Activated naive CD8-positive, alpha-beta T cell treated with anti-CD3 and anti-CD28 coated beads, Interleukin-2, amount 50 U/mL, for 24 hours (primary cell): ENCODE measurements at places on chromosomes 16 and 17.

- no peak for DNase-seq
Measured at GRCh38 chr16:81610144-81610842, 165.7 kb downstream of the CMIP start.

GRCh38 chr16:27773344-27773743 lies 223.4 kb downstream of the KATNIP start:
- no peak for DNase-seq

GRCh38 chr16:12348733-12349704 lies 372.5 kb downstream of the SNX29 start:
- no peak for DNase-seq

GRCh38 chr16:2915196-2915929 lies 3.6 kb downstream of the FLYWCH1 start:
- DNase-seq, result no peak

DNA sequence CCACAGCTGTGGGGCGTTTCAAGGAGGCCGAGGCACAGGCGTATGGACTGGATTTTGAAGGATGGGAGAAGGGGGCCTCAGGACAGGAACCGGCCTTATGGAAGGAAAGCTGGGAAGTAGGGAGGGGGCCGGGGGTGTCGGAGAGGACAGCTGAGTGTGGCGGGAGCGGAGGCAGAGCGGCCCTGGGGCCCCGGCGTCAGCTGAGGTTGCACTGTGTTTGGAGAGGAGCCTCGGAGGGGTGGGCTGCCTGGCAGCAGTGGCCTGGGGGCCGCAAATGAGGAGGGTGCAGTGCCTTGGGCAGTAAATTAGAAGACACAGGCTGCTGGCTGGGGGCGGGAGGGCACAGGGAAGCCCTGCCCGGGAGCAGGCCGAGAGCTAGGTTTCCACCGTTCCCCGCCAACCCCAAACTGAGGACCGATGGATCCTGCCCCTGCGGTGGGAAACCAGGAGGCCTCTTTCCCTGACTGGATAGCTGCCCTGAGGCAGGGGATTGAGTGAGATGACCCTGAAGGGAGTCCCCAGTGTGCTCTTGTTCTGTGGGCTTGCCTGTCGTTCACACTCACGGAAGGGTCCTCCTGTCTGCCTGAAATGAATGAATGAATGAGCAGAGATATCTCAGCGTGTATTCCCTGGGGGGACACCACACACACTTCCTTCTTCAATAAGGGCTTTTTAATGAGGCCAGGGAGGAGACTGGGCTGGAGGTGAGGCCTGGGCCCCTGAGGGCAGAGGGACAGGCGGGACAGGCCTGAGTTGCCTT lies 18.4 kb downstream of the FOXJ1 start:
- DNase-seq, result no peak

- no peak for DNase-seq
Measured at GRCh38 chr17:7146115-7146514, 31.5 kb upstream of the ASGR2 start.

GRCh38 chr17:53150101-53150698 lies 672.5 kb upstream of the KIF2B start:
- DNase-seq, result no peak

DNA sequence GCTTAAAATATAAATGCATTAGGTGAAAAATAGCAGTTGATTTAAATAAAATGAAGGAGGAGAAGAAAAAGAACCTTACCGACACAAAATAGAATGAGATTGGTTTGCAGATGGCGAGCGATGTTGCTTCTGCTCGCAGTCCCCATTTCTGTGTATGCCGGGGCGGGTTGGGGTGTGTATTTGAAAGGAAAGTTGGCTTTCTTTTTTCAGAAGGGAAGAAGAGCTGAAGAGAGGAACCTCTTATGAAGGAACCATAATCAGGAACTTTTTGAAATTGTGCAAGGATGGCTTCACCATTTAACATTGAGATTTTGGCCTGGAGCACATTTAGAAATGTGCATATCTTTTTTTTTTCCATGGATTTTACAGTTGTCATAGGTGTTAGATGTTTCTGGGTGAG lies at the start of gene IGSF6:
IGSF6 (minus strand) TSS at position 156 of the 400 bp plus-strand sequence; CDS start at position 146, 10 bp downstream.
- no peak for DNase-seq

- no peak for DNase-seq
Measured at GRCh38 chr17:73814075-73814474, 169.8 kb upstream of the SDK2 start.

- no peak for DNase-seq
Measured at GRCh38 chr16:76577003-76577402, 299.8 kb downstream of the CNTNAP4 start.

GRCh38 chr17:12729086-12729485 lies 60.2 kb upstream of the ARHGAP44 start:
- no peak for DNase-seq

- DNase-seq, result peak; percentile 40
Measured at GRCh38 chr16:22232277-22233036, 26.4 kb downstream of the EEF2K start.

DNA sequence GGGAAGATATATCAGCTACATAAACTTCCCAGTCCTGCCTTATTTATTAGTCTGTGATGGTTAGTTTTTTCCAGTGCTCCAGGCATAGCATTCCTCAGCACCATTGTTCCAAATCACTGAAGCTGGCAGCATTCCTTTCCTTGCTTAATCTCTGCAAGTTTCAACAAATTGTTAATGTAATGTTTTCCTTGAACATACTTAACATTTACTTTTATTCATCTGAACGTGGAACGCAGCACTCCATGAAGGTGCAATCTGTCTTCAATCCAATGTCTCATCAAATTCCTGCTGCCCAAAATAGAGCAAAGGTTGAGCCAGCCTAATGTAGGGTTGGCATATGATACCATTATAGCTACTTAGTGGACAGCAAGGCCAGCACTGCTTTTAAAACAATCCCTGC lies 441.1 kb upstream of the RBFOX1 start:
- no peak for DNase-seq

GRCh38 chr17:10059684-10060211 lies 138.7 kb downstream of the GAS7 start:
- DNase-seq, result no peak

DNA sequence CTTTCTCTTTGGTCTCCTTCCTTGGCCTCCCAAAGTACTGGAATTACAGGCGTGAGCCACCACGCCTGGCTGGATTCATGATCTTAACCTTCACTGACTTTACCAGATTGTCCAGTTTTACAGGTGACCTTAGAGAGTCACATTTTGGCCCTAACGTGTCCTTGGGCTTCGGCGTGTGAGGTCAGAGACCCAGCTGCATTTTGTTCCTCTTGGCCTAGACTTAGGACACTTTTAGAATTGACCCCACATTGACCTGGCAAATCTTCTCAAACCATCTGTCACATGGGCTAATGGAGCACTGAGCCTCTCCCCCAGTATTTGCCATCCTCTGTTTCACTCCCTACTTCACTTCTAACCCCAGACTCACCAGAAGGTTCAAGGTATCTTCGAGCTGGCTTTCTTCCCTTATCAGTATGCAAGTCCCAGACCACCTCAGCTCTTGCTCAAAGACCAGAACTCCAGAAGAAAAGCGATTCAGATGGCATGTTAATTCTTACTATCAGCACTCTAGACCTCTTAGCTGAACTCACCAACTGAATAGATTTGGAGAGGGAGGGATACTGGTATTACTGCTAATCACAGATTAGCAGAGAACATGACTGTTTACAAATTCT lies 1.7 kb upstream of the CYTH1 start:
- no peak for DNase-seq

GRCh38 chr16:55836158-55836611 lies 3.3 kb upstream of the CES1 start:
- DNase-seq, result no peak

DNA sequence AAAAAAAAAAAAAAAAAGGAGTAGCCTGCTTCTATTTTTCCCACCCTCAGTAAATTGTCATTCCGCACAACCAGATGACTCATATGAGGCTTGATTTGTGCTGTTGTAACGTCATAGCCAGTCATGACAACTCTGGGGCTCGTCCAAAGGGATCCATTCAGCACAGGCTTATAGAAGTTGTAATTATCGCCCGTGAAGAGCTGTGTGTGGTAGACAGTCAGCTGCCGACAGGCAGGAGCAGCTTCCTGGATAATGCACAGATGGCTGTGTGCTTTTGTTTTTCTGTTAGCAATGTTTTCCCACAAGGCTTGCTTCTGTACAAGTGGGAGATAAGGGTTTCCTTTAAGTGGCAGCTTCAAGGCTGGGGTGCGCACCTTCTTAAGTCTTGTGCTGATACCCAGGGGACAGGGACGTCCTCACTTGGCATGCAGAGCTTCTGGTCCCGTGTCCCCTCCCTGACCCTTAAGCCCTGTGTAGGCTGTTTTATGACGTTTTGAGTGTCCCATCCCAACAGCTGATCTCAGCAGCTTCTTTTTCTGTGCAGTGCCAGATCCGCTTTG lies 26.0 kb downstream of the SNX29 start:
- no peak for DNase-seq

- no peak for DNase-seq
Measured at GRCh38 chr16:76656994-76657393, 379.8 kb downstream of the CNTNAP4 start.

- no peak for DNase-seq
Measured at GRCh38 chr17:73172252-73172651, 7.4 kb downstream of the SSTR2 start.

DNA sequence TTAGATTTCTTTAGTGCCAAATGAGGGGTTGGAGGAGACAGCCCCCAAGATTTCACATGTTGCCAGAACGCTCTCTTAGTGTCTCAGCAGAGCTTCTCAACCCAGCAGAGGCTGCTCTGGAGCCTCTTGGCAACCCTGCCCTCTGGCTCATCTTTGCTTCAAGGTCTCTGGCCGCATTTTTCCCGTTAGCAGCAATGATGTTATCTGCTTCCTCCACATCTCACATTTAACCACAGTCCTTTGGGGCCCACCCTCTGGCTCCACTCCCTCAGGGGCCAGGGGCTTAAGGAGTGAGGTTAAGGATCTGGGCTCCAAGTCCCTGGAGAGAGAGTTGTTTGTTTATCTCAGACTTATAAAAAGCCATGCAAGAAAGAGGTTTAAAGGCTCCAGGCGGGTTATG lies 3.3 kb upstream of the XYLT1 start:
- no peak for DNase-seq

GRCh38 chr17:8005967-8006730 lies 3.7 kb downstream of the GUCY2D start:
- DNase-seq, result no peak

DNA sequence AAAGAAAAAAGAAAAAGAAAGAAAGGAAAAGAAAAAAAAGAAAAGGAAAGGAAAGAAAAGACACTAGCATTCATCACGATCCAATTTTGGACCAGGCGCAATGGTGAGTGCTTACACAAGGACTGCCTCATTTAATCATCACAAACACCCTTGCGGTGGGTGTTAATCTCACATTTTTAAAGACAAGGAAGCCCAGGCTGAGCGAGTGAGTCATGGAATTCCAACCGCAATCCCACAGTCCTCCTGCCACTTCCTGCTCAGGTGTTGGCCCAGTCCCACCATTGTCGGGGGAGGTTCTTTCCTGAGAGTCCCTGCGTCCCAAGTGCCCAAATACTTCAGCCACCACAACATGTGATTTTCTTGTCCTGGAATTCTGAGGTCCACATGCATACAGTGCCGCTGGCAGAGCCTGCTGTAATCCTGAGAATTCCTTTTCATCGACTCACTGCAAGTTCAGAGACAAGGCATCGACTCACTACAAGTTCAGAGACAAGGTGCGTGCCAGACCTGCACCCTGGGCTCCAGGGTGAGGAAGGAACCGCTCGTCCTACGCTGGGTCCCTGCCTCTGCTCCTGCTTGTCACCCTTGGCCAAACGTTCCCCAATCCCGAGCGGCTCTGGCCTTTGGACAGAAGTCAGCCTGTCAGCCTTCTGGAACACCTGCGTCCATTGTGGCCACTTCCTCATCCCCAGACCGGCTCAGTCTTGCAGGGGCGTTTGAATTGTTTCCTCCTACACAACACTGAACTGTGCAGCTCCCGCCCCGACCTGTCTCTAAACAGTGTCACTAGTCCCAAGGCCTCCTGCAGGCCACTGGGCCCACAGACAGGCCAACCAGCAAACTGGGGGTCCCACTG lies 5.8 kb downstream of the ZG16B start:
- DNase-seq, result no peak

GRCh38 chr17:81891303-81891552 lies 158 bp downstream of the ALYREF start:
- DNase-seq, result no peak

- DNase-seq, result no peak
Measured at GRCh38 chr16:31243734-31244670, 15.8 kb upstream of the ITGAM start.

- no peak for DNase-seq
Measured at GRCh38 chr17:50514936-50515702, 6.9 kb downstream of the MYCBPAP start.

- no peak for DNase-seq
Measured at GRCh38 chr17:14448818-14449217, 147.9 kb downstream of the HS3ST3B1 start.

GRCh38 chr17:77771587-77771986 lies 186.9 kb upstream of the TNRC6C start:
- DNase-seq, result no peak

GRCh38 chr16:65124212-65124548 lies 2.3 kb upstream of the CDH11 start:
- DNase-seq, result no peak

- no peak for DNase-seq
Measured at GRCh38 chr17:51873302-51873701, 285.2 kb downstream of the CA10 start.

GRCh38 chr16:18796377-18796776 lies 5.0 kb downstream of the ARL6IP1 start:
- no peak for DNase-seq

DNA sequence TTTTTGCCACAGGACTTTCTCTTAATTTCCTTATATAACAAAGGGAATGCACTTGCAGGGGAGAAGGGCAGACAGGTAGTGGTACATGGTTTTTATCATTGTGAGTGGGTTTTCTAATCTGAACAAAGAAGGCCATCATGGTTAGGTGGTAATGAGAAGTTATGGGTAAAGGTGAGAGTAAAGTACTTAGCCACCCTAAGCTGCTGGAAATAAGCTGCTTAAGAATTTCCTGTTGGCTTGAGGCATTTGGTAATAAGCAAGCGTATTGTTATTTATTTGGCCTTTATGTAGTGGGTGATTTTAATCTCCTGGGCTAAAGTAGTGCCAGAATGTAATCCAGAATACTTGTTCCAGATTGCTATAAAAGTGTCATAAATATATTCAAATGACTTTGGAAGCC lies 27.1 kb downstream of the TAC4 start:
- DNase-seq, result no peak

- DNase-seq, result no peak
Measured at GRCh38 chr16:1525871-1526607, 7.4 kb upstream of the TMEM204 start.

GRCh38 chr17:8889458-8890210 lies 22.2 kb upstream of the PIK3R6 start:
- DNase-seq, result no peak
